ENCODE measurements at places on chromosomes 3 and 15. TPM values are rescaled to one million over a fixed set of nuclear protein-coding genes. Genes with fewer than 3 reads are reported as not detected.
A peak's percentile ranks its signal among the peaks of the same experiment; 100 is the strongest.

Gene FETUB
- total RNA-seq, result not detected

Gene GOLGA6L7
- not detected for total RNA-seq

Gene CPB1
- 4.4 TPM for total RNA-seq

Gene DAPK2
- 10.2 TPM for total RNA-seq

Gene FGF7
- not detected for total RNA-seq

Gene CCDC80
- total RNA-seq, result 0.64 TPM

Gene HTR3C
- not detected for total RNA-seq

Gene LMAN1L
- not detected for total RNA-seq

GRCh38 chr3:52313774-52314188 lies 2.3 kb upstream of the DNAH1 start:
- DNase-seq, result no peak

- DNase-seq, result no peak
Observed at GRCh38 chr3:177284383-177284881, 87.2 kb upstream of the TBL1XR1 start.

DNA sequence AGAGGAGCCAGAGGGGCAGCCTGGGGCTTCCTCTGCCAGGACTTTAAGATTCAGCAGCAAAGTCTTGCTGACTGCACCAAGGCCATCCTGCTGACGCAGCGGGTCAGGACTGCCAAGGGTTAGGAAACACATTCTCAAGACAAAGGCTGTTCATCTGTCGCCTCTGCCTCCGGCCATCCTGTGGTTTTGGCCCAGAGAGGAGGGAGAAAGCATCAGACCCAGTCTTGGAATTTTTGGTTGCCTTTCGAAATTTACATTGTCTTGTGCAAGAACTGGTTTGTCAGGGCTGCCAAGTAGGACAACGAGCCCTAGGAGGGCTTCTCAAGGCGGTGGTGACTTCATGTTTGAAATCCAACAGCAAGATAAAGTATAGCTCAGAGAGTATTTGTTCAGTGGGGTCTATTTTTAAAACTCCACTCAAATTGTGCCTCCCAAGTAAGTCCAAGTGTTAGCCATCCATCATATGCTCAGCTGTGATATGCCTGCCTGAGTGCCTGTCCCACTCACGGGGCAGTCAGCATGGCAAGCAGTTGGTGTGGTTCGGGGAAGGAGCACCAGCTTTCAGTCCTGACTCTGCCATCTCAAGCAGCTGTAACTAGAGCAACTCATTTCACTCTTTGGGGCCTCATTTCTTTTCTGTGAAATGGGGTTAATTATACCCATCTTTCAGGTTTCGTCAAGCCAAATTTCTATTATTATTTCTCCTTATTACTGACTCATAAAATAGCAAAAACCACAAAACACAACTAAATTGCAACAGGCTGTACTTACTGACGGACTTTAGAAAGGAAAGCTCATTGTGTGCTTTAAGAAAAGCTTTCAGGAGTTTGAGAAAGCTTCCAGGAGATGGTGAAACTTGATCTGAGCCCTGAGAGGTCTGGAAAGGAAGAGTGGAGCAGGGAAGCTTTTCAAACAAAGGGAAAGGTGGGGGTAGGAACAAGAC lies 42.4 kb upstream of the RHO start:
- DNase-seq, result no peak

DNA sequence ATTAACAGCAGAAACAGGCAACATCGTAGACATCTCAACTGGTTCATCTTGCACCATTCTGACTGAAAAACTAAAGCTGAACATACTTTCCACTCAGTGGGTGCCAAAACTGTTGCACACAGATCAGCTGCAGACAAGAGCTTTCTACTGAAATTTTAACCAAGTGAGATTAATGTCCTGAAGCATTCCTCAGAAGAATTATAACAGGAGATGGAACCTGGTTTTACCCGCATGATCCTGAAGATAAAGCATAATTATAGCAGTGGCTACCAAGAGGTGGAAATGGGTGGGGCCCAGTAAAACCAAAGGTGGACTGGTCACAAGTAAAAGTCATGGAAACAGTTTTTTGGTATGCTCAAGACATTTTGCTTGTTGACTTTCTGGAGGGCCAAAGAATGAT lies 858.8 kb downstream of the FHIT start:
- no peak for DNase-seq

DNA sequence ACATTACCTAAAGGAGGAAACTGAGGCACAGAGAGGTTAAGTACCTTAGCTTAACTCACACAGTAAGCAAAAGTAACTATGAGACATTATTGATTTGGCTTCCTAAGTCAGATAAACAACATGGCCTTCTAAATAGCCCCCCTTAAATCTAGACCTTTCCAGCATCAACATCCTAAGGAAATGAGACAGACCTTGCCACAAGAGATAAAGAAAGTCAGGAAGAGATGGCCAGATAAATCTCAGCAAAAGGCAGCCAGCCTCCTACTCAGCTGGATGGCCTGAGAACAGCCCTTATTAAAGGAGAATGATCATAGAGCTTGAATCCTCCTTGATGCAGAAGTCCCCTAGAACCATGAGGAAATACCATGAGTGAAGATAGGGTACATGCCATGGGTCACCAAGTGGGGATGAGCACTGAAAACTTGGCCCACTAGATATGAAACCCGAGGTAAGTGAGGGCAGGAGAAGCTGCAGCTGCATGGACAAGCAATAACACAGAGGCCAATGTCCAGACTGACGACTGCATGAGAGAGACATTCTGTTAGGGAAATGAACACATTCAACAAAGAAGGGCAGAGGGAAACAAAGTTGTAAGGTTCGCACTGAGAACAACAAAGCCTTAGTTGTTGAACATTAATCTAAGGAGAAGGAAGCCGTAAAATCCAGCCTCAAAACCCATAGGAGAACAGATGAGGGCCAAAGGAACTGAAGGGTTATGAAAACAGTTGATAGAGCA lies 69.6 kb downstream of the ZIC4 start:
- no peak for DNase-seq

GRCh38 chr15:69592954-69593353 lies 140.3 kb downstream of the RPLP1 start:
- DNase-seq, result no peak

- no peak for DNase-seq
Observed at GRCh38 chr3:158463556-158463955, 107.4 kb upstream of the MLF1 start.

GRCh38 chr3:3551981-3552380 lies 247.2 kb upstream of the LRRN1 start:
- no peak for DNase-seq

- no peak for DNase-seq
Observed at GRCh38 chr15:28104326-28104725, 5.2 kb upstream of the OCA2 start.

GRCh38 chr15:86555939-86556338 lies 476.3 kb downstream of the AGBL1 start:
- DNase-seq, result peak; percentile 41

- no peak for DNase-seq
Observed at GRCh38 chr15:28273468-28273867, 48.5 kb downstream of the HERC2 start.

DNA sequence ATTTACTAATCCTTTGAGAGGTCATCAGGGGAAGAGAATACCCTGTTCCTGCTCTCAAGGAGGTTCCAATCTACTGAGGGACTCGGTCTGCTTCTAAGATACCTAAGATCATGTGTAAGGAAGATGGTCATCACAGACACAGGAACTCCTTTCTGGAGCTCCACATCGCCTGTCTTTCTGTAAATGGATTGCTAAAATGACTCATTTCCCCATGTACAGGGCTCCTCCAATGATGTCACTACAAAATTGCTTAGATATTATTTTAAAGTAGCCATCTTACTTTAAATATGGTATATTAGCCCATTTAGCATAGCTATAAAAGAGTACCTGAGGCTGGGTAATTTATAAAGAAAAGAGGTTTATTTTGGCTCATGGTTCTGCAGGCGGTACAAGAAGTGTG lies 206.1 kb upstream of the PROK2 start:
- no peak for DNase-seq

GRCh38 chr15:58163985-58164384 lies 25.8 kb downstream of the AQP9 start:
- DNase-seq, result no peak

GRCh38 chr3:59538753-59539432 lies 489.1 kb upstream of the CFAP20DC start:
- no peak for DNase-seq

- no peak for DNase-seq
Observed at GRCh38 chr3:88691081-88691480, 416.3 kb upstream of the EPHA3 start.

DNA sequence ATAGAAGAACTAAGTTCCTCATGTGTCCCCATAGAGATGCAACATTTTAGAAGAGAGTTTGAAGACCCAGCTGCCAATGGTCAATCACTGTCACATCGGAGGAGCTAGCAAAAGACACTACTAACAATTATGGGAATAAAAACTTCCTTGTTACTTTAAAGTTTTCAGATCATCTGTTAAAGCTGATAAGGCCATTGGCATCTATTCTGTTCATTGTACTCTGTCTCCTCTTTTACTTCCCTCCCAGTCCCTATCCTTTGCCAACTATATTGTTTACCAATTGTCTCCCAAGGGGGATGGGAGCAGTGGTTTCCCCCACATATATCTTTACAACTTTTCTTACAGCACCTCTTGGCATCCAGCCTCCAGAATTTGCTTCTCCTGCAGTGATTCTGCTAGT lies 81.0 kb downstream of the FAM174B start:
- DNase-seq, result no peak

DNA sequence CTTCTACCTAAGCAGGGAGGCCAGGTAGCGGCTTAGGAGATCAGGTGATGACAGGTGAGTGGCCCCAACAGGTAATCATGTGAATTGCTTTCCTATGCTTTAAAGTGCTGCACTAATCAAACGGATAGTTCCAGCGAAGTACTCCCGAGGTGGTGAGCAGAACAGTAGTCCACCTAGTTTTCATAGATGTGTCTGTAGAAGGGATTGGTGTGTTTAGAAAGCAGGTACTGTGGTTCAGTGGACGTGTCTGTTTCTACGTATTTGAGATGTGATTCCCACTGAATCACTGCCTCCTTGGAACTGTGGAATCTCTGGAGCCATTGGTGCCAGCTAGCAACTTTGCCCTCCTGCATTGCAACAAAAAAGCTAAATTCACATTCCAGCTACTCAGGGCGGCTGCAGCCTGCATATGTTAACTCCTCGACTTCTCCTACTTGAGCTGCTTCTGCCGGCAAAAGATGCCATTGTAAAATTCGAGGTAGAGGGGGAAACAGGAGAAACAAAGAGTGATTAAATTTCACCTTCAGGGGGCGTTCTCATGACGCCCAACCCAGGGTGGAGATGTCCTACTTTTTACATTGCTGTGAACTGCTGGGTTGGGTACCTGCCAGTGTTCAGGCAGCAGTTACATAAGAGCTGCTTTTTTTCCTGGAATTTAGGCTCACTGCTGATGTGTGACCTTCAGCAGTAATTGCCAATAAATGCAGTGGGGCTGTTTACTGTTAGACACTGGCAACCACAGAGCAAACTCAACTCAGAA lies 227.3 kb downstream of the ITPR1 start:
- no peak for DNase-seq

- no peak for DNase-seq
Observed at GRCh38 chr3:192861972-192862371, 55.7 kb downstream of the MB21D2 start.

DNA sequence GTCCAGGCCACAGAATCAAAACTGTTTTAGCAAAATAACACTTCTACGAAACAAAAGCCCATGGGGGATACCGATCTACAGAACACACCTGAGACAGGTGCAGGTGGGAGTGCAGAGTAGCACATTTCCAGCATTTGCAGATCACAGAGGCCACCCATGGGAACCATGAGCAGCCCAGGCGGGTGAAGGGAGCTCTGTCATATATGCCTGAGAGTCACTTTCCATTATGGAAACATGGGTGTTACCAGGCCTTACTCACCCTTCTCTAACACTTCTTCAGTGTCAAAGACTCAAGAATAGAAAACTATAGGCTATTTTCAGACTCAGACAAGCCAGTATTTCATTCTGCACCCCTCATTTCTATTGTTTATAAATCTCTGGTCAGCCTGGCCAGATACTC lies 3.5 kb downstream of the PLA1A start:
- no peak for DNase-seq

DNA sequence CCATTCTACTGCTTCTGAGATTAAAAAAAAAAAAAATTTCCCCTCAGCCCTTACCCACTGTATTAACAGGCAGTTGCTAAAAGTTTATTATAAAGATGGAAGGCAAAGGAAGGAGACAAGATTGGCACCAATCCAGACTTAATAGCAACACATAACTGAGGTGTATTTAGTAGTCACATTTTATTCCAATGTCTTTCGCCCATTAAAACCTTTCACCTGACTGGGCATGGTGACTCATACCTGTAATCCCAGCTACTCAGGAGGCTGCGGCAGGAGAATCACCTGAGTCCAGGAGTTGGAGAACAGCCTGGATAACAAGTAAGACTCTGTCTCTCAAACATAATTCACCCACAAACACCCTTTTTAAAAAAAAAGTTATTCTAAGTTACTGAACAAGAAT lies 4.4 kb downstream of the ACAP2 start:
- DNase-seq, result no peak

GRCh38 chr15:33834892-33835743 lies 133.2 kb upstream of the CHRM5 start:
- no peak for DNase-seq

DNA sequence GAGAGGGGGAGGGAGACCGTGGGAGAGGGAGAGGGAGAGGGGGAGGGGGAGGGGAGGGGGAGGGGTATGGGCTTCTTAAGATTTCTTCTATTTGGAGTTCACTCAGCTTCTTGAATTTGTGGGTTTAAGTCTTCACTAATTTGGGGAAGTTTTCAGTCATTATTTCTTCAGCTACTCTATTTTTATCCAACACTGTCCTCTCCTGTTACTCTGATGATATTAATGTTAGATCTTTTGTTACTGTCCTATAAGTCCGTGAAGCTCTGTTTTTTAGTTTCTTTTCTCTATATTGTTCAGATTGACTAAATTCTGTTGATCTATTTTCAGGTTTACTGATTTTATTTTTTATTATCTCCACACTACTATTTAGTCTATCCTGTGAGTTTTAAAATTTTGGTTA lies 351.5 kb upstream of the TPM1 start:
- DNase-seq, result no peak

DNA sequence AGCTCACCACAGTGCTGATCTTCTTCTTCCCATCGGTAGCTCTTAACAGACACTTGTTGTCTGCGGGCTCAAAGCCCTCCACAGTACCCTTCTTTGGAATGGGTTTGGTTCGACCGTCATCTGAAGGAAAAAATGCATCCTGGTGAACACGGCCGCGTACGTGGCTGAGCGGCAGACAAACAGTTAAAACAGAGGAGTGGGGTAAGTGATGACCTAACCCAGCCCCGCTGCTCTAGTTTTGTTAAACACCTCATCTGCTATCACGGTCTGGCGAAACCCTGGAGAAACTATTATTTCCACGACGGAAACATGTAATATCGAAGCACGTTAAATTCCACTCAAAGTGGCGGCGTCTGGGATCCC lies 725 bp downstream of the SRP14 start:
- no peak for DNase-seq

GRCh38 chr15:50531766-50532165 lies 14.7 kb downstream of the USP50 start:
- DNase-seq, result no peak
